ENCODE measurements at places on chromosomes 12 and 14.

- no peak for DNase-seq
Observed at GRCh38 chr12:19390051-19390598, 49.2 kb upstream of the AEBP2 start.

DNA sequence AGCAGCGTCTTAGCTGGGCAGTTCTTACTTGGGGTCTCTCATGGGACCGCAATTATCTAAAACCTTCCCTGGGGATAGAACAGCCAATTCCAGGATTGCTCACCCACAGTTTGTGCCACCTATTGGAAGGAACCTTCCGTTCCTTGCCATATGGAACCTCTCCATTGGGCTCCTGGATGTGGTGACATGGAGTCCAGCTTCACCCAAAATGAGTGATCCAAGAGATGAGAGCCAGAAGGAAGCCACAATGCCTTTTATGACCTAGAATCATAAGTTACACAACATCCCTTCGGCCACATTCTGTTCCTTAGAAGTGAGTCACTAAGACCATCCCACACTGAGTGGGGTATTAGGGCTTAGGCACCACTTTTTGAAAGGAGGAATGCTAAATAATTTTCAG is 164.4 kb downstream of the FBXL14 start:
- no peak for DNase-seq

GRCh38 chr14:60508707-60509437 is at the start of gene SIX6:
Gene SIX6, plus strand, starts transcription at chr14:60509146. Its CDS starts 253 bp downstream, at chr14:60509399.
- DNase-seq: no peak

DNA sequence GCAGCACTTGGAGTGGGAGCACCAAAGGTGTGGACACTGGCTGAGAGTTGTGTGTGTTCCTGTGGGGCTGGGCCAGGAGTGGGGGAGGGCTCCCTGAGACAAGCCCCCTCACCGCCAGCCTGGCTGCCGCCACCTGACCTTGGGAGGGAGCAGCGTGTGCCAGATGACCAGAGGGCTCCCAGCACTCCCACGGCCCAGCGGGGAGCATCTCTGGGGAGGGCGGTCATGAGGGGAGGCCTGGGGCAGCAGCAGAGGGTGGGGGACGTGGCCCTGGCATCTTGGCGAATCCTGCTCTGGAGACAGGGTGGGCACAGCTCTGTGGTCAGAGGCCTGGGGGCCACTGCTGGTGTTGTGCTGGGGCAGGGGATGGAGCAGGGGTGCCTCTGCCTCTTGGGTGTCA is 10.7 kb downstream of the CEP170B start:
- DNase-seq: no peak

GRCh38 chr14:72565917-72566316 is 328.0 kb downstream of the DPF3 start:
- DNase-seq: no peak

DNA sequence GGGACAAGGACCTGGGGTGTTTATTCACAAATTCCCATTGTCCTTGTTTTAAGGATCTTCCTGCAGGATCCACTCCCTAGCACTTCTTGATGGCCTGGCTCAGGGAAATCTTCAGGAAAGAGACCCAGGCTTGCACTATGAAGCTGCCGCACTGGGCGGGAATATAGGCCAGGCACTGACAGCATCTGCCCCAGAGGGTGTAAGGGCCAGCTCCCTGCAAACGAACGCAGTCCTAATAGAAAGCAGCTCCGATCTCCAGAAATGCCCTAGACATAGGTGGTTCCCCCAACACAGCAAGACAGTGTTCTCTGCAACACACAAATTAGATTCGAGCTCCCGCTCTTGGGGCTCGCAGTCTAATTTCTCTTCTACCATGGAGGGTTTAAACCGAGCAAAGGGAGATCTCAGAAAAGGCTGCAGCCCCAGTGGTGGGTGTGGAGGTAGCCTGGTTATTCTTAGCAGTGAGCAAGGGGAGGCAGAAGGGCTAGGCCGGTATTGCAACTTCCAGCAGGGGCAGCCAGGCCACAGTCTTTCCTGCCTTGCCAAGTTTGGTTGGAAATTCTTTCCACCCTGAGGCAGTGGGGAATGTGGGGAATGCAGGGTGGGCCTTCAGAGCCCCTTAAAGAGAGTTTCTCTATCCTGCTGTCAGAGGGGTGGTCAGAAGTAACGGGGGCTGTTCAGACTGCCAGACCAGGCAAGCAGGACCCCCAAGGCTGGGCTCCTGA is 16.1 kb upstream of the WSCD2 start:
- DNase-seq: no peak

DNA sequence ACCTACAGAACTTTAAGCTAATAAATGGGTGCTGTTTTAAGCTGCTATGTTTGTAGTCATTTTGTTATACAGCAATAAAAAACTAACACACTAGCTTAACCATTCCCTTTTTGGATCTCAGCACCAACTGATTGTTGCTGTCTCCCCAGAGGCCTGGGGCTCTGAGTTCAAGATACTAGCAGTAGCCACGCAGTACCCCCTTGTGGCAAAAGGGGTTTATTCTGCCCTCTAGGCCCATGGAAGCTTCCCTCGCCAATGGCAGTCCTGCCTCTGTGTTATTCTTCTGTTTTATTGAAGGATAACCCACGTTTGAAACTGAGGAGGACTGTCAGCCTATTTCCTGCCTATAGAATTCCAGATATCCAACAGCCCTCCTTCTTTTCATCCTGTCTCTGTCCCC is 455.3 kb upstream of the ATP2B1 start:
- no peak for DNase-seq

DNA sequence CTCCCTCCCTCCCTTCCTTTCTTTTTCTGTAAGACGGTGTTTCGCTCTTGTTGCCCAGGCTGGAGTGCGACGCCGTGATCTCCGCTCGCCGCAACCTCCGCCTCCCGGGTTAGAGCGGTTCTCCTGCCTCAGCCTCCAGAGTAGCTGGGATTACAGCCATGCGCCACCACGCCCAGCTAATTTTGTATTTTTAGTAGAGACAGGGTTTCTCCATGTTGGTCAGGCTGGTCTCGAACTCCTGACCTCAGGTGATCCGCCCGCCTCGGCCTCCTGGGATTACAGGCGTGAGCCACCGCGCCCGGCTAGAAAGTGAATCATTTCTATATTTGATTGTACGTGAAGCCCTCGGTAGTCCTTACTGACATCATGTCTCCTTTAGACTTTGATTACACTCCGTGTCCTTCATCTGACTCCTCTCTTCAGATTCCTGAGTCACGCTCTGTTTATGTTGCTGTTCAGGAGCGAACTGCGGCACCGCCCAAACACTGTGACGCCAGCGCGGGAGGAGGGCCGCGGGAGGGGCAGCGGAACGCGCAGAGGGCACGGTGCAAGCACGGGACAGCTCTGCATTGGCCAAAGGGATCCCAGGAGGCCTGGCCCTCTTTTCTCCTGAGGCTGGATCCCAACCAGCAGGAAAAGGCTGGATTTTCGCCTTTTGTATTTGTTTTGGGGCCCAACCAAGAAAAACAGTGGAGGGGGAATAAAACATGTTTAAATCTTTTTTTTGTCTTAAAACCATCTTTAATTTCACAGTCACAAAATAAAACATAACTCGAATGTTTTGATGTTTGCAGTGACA is 538 bp upstream of the GABARAPL1 start:
- peak; percentile 100 for DNase-seq

DNA sequence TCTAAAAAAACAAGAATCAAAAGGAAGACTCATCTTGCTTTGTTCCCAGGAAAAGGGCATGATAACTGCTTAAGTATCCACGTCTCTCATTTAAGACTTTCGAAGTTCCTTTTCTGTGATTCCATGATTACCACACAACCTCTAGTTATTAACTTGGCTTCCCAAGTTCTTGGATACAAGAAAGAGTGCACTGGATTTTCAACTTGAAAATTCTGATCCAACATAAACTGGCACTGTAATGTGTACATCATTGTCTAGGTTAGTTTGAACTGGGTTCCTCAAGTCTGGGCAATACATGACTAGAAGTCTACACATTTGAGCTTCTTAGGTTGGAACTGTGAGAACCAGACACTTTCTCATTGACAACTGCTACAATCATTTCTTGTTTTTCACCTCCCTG is 1.6 kb downstream of the KLHL28 start:
- no peak for DNase-seq

DNA sequence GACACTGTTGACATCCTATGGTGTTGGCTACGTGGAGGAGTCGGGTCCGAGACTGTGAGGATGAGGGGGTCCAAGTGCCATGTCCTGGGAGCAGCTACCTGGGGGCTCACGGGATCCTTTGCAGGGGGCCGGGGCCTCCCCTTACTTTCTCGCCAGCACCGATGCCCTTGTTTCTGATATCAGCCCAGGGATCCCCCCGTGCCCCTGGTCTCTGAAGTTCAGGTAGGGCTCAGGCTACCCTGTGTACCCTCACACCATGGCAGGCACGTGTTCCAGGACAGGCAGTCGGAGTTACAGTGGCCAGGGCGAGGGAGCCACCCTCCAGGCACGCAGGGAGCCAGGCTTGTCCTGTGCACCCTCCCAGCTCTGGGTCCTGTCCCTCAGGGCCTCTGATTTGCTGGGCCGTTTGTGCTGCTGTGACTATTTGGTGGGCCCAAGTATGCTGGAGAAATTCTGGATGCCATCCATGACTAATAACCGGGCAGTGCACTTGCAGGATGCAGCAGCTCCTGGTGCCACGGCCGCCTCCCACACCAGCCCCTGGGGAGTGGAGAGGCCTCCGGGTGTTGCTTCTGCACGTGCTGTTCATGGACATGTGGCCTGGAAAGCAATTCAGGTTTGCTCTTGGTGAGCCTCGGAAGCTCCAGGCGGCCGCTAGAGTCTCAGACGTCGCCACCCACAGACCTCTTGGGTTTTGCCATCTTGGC is 93.1 kb upstream of the SFSWAP start:
- no peak for DNase-seq

- DNase-seq: no peak
Observed at GRCh38 chr12:131113568-131114270, 160.0 kb downstream of the ADGRD1 start.

- DNase-seq: no peak
Observed at GRCh38 chr14:76782885-76783566, 21.8 kb downstream of the VASH1 start.

GRCh38 chr14:79021766-79022165 is 851.6 kb downstream of the NRXN3 start:
- no peak for DNase-seq

GRCh38 chr12:69284131-69284530 is 44.8 kb downstream of the CPSF6 start:
- peak; percentile 92 for DNase-seq

DNA sequence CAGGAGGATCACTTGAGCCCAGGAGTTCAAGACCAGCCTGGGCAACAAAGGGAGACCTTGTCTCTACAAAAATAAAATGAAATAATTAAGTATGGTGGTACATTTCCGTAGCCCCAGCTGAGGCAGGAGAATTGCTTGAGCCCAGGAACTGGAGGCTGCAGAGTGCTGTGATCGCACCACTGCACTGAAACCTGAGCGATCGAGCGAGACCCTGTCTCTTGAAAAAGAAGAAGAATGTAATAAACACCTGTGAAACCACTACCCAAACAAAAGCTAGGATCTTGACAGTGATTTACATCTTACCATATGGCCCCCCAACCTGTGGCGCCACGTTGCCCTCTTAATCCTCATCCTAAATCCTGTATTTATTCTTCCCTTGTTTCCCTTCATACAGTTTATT is 5.7 kb upstream of the DTX1 start:
- no peak for DNase-seq

- DNase-seq: no peak
Observed at GRCh38 chr14:65846196-65846868, 433.8 kb downstream of the FUT8 start.

DNA sequence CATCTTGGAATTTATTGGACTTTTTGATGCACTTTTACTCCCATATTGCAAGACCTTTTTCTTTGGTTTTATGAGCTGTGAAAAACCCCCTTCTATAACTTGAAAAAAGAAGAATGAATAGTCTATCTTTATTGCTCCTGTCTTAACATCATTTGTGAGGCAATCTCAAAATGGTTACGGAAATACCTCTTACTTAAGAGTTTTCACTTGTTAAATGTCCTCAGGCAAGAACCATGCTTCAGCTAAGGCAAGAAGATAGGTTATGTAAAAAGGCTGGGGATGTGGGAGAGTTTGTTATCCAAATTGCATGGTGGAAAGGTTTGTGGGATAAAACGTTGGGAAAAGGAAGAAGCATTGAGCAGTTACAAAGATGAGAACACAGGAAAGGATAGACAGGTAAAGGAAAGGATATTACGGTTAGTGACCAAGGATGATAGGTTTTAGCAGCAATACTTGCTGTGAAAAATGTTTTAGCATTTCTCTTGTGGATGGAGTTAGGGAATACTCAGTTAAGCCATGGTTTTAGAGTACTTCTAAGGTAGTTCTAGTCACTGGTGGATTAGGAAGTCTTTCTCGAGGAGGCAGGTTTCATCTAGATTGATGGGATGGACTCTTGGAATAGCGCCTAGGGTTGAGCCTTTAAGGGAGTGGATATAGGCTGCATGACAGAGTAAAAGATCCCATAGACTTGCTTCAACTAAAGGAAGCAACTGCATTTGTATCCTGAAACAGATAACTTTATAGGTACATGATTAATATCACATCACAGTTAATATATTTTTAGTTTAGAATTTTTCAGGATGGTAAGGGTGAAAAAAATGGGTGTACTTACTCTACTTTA is 30.3 kb downstream of the MDM2 start:
- no peak for DNase-seq

Data from mesenteric fat pad (tissue), 1 donor.